ENCODE measurements at places on chromosomes 3 and 15.

- peak; percentile 88 for DNase-seq
Observed at GRCh38 chr3:48561045-48561736, 2.4 kb downstream of the UCN2 start.

DNA sequence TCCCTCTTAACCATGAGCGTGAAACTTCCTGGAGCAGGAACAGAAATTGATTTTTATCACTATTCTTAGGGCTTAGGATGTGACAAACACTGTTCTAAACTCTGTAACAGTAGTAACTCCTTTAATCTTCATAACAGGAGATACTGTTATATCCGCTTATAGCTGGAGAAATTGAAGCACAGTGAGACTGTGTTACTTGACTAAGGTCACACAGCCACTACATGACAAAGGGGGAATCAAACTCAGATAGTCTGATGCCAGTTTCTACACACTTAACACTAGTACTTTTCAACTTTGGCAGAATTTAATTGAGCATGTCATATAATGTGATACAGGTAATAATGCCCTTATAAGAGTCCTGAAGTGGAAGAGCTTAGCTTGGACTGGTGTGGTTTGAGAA, 800 bp upstream of the TARS3 start:
- DNase-seq: no peak

- no peak for DNase-seq
Observed at GRCh38 chr3:81339040-81339845, 422.2 kb downstream of the GBE1 start.

DNA sequence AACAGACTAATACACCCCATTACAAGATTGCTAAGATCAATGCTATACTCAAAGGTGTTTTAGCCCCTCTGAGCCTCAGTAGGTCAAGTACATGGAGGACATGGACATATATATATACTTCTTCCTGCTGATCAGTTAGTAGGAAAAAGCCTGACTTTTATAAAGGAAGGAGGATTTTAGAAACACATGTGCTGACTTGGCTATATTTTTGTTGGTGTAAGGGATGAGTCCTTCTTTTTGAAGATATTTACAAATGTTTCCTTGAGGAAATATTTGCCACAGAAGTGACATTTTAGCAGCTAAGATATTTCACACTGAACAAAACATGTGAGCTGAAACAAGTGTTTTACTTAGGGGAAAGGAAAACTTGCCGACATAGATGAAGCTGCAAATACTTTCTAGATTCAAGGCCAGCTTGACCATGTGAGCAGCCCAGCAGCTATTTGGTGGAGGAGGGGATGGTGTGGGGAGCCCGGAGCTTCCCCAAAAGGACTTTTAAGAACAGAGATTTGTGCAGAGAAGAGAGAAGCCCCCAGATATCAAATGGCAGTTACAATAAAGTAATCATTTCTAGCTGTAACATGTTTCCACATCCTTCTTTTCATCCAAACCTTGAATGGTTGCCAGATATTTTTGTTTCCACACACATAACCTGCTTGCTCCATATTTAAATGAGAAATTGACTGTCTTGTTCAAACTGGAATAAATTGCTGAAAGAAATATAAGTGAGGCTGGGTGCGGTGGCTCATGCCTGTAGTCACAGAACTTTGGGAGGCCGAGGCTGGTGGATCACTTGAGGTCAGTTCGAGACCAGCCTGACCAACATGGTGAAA, 111.7 kb upstream of the NR2F2 start:
- DNase-seq: peak; percentile 9

DNA sequence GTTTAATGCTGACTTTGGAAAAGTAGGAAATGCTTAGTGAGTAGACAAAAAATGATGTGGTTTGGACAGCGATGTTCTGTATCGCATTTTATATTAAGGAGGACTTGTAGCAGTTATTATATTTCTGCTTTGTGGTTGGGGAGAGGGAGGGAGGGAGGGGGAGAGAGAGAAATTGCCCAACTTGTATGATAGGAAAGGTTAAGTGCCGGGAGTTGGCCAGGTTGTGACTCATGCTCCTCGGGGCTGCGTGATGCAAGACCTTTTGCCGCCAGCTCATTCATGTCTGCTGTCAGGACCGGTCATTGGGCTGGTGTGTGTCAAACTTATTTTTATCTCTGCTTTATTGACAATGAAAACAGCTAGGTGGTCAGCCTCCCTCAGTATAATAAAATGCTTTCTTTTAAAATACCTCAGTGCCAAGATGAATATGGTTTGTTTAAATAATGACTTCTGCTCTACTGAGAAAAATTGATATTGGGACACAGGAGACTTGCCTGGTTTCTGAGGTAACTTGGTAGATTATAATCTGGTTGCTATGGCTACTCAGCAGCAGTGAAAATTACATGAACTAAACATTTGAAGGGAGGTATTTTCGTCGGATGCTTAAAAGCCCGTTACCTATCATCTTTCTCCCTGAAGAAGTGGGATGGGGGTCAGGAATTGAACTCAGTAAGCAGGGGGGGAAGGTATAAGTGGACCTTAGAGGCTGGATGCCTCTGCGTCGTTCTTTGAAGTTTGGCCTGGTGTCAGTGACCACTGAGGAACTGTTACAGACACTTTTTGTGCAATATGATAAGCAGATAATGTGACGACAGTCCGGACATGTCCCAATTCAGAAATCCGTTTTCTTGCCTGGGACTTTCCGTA, 90.7 kb downstream of the FNDC3B start:
- DNase-seq: peak; percentile 63

DNA sequence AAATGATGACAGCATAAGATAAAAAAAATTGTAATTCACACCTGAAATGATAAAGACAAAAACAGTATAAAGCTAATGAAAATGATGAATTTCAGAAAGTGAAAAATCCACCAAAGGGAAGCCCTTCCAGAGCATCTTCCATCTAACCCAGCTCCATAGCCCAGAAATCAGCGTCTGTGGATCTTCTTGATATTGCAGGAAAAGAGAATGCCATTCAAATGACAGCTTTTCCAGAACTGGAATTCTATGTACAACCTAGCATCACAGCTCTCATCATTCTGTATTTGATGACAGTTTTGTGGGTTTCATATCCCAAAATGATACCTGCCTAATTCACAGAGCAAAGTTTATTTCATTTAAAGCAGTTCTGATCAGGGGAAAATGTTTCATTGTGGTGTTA, 267.3 kb downstream of the FHIT start:
- DNase-seq: no peak

GRCh38 chr15:38424101-38424552, 29.8 kb upstream of the FAM98B start:
- no peak for DNase-seq

DNA sequence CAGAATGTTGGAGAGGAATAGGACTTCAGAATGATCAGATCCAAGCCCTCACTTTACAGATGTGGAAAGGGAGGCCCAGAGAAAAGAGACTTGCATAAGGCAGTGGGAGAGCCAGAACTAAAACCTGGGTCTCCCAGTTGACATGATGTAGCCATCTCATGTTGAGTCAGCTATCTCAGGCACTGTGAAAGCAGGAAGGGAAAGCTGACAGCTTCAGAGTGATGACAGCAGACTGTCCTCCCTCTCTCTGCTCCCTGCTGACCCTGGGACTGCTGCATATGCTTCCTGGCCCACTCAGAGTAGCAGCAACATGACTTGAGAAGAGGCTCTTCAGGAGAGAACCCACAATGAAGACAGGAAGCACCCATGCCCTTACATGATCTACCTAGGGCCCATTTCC, 14.7 kb downstream of the FHIT start:
- no peak for DNase-seq

- DNase-seq: no peak
Observed at GRCh38 chr3:179544981-179545645, 17.6 kb upstream of the ACTL6A start.

- DNase-seq: no peak
Observed at GRCh38 chr3:184514171-184514490, 47.5 kb upstream of the EPHB3 start.

DNA sequence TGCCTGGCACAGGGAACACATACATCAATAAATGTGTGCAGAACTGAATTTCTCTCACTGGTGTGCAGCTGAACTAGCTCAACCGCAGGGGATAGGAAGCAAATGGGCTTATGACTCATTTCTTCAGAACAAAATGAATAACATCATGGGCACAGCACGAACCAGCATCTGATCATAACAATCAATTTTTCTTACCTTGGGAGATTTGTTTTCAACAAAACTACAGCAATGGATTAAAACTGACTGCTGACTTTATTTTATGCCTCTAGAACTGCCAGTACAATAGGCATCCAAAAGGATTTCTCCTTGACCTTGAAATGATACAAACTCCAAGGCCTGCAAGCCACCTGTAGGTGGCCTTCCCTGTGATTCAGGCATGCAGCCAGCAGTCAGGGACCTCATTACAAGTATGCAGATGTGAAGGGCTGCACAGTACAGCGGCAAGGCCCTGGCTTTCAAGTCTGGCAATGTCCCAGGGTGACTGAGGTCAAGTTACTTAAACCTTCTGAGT, 26.1 kb downstream of the TAMM41 start:
- DNase-seq: no peak

GRCh38 chr15:96472681-96473080, 142.2 kb downstream of the NR2F2 start:
- DNase-seq: no peak

DNA sequence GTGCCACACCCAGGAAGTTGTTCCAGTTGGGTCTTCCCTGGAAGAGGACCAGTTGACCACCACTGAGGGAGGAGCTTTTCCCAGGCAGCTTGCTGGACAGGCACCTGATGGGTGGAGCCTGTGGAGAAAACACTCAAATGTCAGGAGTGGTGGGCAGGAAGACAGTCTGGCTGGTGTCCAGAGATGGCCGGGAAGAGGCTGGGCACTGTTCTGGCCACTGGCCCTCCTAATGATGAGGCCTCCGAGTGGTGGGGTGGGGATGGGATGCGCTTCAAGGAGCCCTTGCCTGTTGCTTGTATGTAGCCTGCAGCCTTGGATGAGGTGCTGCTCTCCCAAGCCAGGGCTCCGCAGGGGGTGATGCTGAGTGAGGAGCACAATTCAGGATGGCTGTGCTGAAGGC, 12.3 kb downstream of the PLEKHO2 start:
- DNase-seq: no peak

- DNase-seq: no peak
Observed at GRCh38 chr3:187456250-187456649, 88.1 kb downstream of the RTP4 start.

DNA sequence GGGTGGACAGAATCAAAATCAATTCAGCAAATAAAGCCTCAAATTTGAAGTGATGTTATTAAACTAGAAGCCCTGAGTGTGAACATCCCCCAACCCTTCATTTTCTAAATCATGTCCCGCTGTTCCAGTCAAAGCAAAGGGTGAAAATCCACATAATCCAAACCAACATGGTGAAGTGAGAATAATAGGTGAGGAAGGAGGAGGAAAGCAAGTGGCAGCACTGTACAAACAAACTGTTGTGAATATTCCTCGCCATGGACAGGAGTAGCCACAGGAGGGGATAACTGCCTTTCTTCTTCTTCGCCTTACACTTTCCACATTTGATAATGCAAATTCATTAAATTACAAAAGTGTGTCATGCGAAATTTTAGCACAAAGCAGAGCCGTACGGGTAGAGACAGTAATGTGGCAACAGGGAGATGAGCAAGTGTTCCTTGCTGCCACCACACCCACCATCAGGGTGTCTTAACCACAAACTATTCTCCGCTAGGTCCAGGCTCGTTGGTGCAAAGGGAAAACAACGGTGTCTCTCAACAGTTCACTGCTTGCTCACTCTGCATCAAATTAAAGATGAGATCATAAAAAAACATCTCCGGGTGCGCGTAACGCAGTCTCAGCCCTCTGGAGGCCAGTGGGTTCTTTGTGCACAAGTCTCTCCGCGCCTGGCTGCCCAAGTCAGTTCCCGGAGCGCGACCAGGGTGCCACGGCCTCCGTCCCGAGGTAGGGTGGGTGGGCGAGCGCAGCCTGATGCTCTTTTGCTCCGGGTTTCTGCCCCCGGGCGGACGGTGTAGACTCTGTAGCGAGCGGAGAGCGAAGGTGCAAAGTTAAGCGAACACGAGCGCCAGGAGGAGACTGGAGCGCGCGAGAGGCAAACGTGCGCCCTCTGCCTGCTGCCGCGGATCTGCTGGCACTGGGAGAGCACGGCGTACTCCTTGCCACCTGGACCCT, 6.7 kb downstream of the EPHA3 start:
- DNase-seq: peak; percentile 80

DNA sequence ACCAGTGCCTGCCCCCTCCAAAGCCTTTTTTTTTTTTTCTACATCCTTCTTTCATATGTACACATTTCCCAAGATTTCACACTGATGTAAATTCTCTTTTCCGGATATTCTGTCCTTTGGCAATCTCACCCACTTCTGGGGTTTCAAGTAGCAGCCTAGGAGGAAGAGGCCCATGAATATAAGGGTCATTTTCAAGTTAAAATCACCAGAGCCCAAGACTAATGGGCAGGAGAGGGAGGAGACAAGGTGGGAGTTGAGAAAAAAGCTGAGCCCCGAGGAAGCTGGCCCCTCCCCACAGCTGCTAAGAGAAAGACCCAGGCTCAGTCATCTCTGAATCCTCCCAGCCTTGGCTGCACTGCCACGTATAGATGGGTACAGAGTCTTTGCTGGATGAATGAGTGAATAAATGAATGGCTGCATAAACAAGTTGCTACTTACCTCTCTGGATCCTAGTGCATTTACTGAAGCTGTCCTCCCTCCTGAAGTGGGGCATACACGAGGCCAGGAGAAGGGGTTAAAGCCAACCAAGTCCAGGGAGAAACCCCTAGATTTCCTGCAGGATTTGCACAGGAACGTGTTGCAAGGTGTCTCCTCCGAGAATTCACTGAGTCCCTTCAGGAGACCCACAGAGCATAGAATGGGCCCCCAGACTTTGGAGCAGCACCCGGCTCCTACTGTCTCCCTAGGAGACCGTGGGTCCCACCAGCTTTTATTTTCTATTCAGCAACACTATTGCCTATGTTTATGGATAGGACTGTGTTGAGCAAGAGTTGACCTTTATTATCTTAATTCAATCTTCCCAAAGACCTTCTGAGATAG, 100.8 kb upstream of the LIPC start:
- no peak for DNase-seq

- peak; percentile 92 for DNase-seq
Observed at GRCh38 chr3:153927107-153927506, 194.1 kb upstream of the ARHGEF26 start.

DNA sequence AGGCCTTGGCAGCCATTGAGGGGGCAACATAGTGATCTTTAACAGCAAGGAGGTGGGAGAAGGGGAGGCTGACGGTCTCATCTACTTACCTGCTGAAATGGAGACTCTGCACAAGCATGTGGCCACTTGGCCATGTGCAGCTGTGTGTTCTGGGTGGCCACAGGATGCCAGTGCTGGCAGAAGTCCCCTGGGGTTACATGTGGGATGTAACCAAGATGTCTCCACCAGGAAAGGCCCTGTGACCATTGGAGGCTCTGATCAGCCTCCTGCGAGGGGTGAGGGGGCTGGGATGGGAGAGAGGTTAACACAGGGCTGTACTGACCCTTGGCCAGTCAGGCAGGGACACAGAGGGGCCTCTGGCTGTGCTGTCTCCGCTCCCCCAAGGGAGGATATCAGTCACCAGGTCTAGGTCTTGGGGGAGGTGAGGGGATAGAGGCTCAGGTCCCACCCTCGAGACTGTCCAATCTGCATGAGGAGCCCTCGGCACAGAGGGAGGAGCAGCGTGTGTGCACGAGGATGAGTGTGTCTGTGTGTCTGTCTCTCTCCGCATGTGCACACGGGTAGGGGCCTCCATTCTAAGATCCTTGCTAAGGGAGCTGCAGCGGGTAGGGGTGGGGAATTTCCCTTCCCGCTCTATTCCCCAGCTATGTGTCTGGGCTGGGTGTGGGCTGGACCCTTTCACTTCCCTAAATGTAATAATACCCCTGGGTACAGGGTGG, 19.5 kb downstream of the PRKCD start:
- DNase-seq: no peak

GRCh38 chr15:69098771-69099170, 61.7 kb upstream of the GLCE start:
- DNase-seq: no peak

- DNase-seq: no peak
Observed at GRCh38 chr3:112973325-112974177, 1.4 kb downstream of the CD200R1 start.
